Naive thymus-derived CD8-positive, alpha-beta T cell (primary cell): ENCODE measurements at places on chromosomes 6 and 20.
A peak's percentile ranks its signal among the peaks of the same experiment; 100 is the strongest.

DNA sequence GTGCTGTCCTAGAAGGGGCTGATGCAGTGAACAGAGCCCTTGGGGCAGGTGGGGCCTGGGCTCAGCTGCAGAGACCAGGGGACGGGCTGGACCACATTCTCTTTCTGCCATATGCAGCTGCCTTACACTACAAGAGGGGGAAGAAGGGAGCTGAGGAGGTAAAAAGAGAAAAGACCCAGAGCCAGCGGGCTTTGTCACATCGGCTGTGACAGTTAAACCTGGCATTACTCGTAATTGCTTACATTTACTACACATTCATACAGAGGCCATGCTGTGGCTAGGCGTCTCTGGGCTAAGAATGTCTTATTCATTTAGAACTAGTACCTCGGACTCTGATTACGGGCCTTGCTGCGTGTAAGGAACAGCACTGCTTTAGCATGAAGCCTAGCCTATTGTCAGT lies 12.8 kb upstream of the MAS1L start:
- no peak for DNase-seq

DNA sequence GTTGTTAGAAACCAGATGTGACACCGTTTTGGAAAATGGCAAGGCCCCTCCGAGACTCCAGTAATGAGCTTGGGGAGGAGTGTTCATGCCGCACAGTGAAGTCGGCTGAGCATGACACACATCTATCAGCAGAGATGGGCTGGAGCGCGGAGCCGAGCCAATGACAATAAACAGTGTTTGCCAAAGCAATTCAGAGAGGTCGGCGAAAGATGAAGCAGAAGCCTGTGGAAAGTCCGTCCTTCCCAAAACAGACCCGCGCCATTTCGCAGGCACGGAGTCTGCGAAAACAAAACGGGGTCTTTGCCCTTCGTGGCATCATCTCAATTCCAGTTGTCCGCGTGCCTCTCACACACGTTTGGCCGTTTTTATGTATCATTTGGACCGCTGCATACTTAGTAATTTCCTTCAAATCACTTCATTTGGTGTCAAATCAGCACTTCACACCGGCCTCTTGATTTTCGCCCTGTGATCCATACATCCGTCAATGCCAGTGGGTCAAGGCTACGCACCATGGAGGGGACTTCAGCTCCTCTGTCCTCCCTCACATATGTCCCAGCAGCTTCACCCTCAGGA lies 71.3 kb downstream of the SULF2 start:
- DNase-seq = no peak

DNA sequence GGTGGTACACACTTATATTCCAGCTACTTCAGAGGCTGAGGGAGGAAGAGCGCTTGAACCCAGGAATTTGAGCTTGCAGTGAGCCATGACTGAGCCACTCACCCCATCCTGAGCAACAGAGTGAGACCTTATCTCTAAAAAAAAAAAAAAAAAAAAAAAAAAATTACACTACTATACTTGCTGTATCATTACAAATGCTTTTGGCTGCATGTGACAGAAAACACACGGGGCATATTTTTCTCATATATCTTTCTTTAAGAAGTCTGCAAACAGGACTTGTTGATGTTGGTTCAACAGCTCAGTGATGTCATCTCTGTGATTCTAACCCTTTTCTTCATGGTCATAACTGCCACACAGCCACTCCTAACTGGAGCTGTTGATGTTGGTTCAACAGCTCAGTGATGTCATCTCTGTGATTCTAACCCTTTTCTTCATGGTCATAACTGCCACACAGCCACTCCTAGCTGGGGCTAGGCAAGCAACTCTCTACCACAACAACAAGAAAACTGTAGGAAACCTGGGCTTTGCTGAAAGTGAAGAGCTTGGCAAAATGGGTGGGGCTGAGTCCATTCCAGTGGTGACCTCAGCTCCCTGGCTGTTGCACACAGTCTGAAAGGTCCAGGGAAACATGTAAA lies 19.8 kb downstream of the MTFR2 start:
- no peak for DNase-seq

GRCh38 chr20:40943591-40943990 lies 85.0 kb upstream of the TOP1 start:
- DNase-seq = no peak

- no peak for DNase-seq
These were observed 29.2 kb upstream of the ZNFX1 start for GRCh38 chr20:49306903-49307620.

DNA sequence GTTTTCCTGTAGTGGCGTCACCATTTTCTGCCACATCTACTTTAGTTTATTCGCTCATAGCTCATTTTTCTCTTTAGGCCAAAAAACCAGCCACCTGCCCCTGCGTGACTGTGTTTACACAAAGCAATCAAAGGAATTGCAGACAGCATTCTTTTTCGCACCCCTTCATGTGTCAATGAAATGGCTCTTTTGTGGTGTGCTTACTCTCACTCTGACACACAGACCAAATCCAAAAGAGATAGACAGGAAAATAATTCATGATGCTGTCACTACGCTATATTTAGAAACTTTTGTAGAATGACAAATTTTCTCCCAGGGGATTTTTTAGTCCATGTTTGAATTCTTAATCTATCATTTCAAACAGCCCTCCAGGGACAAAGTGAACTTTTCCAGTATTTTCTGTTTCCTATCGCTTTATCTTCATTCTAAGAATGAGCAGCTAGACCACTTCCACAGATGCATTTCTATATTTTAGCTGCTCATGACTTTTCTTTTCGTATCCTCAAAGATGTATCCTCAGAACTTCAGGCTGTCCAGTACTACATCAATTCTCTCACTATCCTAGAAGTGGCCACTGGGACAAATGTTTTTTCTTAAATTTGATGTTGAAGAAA lies 37.9 kb upstream of the KHDRBS2 start:
- no peak for DNase-seq

DNA sequence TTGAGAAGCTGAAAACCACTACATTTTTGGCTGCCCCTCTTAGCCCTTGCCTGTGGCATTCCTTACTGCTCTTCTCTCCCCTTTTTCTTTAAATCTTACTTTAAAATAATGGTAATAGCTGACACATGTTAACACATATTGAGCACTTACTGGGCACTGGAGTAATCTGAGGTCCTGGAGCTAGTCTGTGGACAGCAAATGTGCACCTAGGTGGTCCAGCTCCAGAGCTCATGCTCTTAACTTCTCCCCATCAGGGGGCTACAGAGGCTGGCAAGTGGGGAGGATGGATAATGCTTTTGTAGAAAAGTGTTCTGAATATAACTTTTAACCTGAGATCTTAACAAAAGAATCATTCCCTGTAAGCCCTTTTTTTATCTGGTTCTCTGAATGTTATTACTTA lies 74.8 kb downstream of the ADGRB3 start:
- DNase-seq = no peak

DNA sequence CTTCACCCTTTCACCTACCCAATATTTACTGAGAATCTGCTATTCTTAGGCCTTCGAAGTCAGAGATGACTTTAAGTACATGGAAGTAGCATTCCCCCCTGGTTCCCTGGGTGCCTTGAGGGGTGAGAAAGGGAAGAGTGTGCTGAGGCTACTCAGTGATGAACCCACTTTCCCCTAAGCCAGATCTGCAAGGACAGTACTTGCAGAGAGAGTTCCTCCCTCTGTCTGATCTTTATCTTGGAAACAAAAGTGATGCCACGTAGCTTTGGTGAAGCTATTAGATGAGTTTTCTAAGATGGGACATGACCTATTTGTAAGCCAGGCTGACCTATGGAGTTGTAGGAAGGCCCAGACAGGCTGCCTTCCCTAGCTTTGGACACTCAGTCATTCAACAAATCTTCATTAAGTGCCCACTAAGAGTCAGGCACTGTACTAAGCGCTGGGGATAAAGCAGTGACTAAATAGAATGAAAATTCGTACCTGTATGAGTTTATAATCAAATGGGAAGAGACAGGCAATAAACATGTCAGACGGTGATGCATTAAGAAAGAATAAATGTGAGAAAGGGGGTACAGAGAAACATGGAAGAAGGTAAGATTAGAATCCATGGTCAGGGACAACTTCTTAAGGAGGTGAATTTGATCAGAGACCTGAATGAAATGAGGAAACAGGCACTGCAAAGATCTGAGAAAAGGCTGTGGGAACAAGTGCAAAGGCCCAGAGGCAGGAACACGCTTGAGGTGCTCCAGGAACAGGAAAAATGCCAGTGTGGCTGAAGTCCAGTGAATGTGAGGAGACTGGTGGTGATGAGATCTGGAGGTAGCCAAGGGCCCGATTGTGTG lies 42.2 kb downstream of the BCL2L1 start:
- DNase-seq = no peak

GRCh38 chr6:1554476-1555310 lies 55.0 kb upstream of the FOXC1 start:
- peak; percentile 53 for DNase-seq
